ENCODE measurements at places on chromosomes 2 and 18. TPM values are rescaled to one million over a fixed set of nuclear protein-coding genes. Genes with fewer than 3 reads are reported as not detected.

GRCh38 chr2:946073-946948 is 4.3 kb upstream of the SNTG2 start:
- DNase-seq: no peak

GRCh38 chr2:100202567-100202966 is 60.2 kb upstream of the AFF3 start:
- no peak for DNase-seq

IL36B gene
- not detected for total RNA-seq

- DNase-seq: no peak
Measured at GRCh38 chr2:122132147-122132691, 376.8 kb downstream of the TSN start.

Data from occipital lobe (tissue), 3 donors.